ENCODE measurements at places on chromosomes 3 and 15. TPM values are rescaled to one million over a fixed set of nuclear protein-coding genes. Genes with fewer than 3 reads are reported as not detected.

DNA sequence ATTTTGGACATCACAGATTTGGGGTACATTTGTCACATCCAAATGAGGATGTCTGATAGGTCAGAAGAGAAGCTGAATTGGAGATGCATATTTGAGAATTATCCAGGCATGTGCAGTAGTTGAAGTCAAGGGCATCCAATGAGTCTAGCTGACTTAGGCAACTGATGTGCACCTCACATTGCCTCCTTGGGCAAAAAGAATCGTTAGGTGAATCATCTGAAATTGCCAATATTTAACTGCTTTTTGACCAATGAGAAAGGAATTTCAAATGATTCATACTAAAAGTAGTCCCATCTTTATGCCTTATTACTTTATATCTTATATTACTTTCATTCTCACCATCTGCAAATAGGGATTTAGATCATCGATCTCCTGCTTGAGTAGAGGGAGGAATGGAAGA, 117.7 kb downstream of the CD47 start:
- peak; percentile 43 for DNase-seq

DNA sequence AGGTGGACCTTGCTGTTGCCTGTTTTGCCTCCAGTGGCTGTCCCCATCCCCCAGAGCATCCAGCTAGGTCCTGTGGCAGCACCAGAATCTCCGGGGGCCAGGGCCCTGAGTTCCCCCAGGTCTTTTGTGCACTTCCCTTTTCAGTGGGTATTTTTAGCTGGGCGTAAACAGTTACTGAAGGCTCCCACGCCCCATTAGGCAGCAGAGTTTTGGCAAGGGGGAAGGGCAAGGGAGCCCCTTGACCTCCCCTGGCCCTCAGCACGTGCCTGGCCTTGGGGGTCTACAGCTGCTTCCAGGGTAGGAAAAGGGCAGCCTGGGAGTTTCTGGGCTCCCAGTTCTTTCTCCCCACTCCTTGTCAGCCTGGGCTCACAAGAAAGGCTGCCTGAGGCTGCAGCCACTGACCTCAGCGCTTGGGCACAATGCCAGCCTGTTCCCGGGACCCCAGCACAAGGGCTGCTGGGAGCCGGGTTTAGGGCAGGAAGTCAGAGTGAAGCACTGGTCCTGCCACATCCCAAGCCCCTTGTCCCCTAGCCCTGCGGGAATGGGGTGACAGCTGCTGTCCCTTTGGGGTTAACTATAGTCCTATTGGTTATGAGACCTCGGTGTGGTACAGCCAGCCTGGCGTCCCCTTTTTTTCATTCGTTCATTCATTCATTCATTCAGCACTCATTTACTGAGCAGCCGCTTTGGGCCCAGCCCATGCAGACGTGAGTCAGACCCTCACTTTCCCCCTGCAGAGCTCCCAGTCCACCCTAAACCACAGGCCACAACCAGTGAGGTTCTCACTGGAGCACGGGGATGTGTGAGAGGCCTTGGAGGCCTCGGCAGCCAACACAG, 8.4 kb downstream of the CSK start:
- peak; percentile 85 for DNase-seq

- no peak for DNase-seq
Measured at GRCh38 chr15:45129651-45130129, at the start of the genes DUOX1 and DUOXA1. Gene DUOX1 (plus strand): TSS chr15:45129994. CDS start chr15:45131967, 1,973 bp downstream. Gene DUOXA1 (minus strand): TSS chr15:45129879. CDS start chr15:45123014, 6,865 bp downstream.

ALDH1A2 gene
- total RNA-seq = not detected

GRCh38 chr3:32449691-32450090, 53.0 kb downstream of the CMTM6 start:
- no peak for DNase-seq

EFCAB12 gene
- total RNA-seq = under 0.01 TPM

DNA sequence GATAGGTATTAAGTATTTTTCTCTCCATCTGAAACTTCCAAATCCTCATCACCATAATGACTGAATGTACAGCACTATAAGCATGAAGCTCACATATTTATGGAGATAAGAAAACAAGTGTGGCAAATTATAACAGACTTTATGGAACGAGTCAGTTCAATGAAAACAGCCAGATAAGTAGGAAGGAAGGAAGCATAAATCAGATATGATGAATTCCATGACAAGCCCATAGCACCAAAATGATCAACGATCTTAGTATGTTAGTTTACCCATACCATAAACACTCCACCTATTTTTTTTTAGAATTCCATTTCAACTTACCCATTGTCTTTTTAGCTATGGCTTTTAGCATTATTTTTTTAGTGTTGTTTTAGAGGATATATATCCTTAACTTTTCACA, 169.5 kb downstream of the TNIK start:
- no peak for DNase-seq

DNA sequence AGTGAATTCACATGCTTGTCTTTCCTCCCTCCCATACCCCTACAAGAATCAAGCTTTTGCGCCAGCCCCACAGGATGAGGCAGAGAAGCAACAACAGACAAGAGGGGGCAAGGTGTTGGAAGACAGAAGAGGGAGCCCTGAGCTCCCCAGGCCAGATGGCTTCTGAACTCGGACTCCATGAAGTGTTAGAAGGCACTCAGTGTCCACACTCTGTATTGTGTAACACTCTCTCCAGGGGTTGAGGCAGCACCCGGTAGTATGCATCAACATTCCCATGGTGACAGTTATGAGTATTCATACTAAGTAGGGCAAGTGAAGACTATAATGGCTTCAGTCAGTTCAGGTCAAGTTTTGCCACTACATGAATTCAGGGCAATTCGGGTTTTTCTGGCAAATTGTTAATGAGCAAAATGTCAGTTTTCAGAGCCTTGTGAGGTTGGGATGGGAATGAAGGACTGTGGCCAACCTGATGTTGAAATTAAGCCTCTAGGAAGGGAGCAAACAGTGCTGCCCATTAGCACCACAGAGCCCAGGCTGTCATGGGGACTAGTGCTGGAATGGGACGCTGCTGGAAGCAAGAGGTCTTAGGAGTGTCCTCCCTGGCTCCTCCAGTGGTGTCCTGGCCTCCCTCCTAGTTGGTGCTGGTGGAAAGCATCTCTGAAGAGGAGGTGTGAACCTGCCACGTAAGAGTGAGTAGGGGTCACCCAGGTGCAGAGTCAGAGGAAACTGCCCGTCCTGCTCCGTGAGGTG, 79.4 kb downstream of the KLF15 start:
- no peak for DNase-seq

ITPKA gene
- total RNA-seq = 1.4 TPM

GRCh38 chr3:79767905-79768267, at the start of gene ROBO1:
Gene ROBO1 (minus strand): TSS chr3:79767998.
- no peak for DNase-seq

- DNase-seq = no peak
Measured at GRCh38 chr3:107268469-107268868, 108.8 kb upstream of the CCDC54 start.

DNA sequence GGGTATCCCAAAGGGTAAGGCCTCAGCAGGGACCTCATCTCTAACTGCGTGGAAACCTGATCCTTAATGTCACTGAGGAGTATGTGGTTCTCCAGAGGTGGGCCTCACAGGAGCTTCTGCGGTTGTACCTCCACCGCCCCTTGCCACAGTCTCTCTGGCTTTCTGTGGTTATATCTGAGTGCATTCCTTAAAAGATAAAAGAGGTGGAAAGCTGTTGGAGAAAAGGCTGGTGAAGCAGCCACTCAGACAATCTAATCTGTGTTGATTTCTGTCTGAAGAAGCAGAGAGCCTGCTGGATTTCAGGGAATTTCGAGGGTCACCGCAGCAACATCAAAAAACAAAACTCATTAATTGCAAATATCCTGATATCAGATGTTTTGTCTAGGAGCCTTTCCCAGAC, 51.4 kb downstream of the SEMA6D start:
- no peak for DNase-seq

DNA sequence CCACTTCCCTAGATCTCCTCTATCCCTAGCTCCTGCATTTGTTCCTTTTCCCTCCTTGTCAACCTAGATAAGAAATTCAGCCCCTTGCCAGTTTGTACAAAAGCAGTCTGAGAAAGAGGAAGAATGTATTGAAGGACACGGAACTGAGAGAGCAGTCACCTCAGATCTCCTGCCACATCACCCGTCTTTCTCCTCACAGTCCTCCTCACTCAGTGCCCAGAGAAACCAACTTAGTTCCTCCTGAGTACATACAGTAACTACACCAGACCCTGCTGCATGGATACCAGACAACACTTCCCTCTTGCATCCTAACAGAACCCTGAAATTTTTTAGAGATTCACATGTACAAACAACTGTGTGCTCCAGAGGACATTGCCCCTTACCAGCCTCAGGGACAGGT, 563.6 kb upstream of the ADAMTS9 start:
- DNase-seq = no peak

DNA sequence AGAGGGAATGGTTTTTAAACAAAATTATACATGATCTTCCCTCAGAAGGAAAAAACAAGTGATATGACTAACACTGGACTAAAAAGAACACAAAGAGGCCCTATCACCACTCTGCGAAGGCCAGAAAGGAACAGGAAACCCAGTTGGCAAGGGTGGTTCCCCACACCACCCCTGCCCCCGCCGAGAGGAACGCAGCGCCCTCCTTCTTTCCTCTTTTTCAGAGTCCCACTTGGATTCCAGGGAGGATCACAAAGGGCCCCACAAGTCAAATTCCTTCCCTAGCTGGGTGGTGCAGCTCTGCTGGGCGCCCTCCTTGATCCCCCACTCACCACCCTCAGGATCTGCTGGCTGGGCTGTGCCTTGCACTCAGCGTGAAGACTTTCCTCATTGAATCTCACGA, 29.8 kb downstream of the PLA1A start:
- DNase-seq = no peak

GRCh38 chr15:84914909-84915605, 30.6 kb downstream of the SLC28A1 start:
- DNase-seq = peak; percentile 86

- no peak for DNase-seq
Measured at GRCh38 chr15:27459836-27460235, 488.9 kb downstream of the GABRG3 start.

DNA sequence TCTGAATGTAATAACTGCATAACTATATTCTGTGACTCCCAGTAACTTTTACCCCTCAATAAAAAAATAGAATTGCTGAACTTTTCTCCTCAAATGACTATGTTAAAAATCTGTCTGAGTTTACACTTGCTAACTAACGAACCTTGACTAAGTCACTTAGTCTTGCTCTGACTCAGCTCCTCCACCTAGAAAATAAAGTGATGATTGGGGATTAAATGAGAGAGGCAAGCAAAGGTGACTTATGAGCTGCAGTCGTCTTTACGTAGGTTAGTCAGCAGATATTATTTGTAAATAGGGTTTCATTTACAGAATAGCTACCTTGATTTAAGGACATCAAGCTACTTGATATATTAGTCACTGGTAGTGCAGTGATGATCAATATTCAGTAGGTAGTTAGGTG, 476.9 kb downstream of the MECOM start:
- DNase-seq = no peak

DNA sequence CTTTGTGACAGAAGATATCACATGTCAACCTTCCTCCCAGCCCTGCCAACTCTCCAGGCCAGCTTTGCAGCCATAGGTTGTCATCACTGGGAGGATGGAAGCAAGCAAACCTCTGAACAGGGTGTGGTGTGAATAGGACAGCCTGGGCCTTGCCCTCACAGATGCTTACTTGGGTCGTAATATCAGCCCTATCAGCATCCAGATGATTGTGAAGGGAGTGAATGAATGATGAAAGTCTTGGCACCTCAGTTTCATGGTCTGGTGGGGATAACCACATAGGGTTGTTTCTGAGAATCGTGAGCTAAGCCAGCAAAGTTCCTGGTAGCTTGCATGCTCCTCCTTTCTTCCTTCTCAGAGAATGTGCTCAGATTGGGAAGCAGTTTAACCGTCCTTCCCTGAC, 55.1 kb upstream of the POLR2M start:
- DNase-seq = no peak

DNA sequence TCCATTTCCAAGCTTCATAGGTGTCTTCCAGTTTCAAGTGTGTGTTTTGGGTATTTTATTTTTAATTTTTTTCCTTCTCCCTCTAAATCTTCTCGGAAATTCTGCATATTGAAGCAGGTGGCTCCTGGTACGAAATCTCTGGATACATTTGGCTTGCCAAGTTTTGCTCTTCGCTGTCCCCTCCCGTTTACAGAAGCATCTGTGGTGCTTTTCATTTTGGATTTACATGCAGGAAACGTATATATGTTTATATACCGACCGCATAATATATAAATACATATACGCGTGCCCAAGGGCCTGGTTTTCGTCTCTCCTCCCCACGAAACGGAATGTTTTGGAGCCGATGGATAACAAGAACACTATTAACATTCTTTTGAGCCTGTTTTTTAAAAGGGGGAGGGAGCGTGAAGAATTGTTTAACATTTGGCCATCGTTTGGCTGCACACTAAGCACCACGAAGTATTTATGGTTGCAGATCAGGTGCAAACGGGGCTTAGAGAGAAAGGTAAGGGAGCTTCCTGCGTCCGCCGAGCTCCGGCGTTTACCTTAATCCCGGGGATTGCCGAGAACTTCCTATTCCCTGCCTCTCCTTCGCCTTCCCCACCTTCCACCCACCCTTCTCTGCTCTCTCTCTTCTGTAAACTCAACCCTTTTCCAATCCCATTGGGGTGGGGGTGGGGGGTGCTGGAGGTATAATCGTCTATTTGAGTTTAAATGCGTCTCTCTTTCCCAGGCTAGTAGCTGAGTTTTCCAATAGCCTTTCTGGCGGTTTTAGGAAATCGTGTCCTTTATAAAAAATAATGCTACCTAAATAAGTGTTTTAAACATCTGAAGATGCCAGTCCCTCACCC, 1.1 kb upstream of the NLGN1 start:
- DNase-seq = no peak
